RPMI7951 (cell line): ENCODE measurements at places on chromosomes 12 and 14. TPM values are rescaled to one million over a fixed set of nuclear protein-coding genes. Genes with fewer than 3 reads are reported as not detected.

DNA sequence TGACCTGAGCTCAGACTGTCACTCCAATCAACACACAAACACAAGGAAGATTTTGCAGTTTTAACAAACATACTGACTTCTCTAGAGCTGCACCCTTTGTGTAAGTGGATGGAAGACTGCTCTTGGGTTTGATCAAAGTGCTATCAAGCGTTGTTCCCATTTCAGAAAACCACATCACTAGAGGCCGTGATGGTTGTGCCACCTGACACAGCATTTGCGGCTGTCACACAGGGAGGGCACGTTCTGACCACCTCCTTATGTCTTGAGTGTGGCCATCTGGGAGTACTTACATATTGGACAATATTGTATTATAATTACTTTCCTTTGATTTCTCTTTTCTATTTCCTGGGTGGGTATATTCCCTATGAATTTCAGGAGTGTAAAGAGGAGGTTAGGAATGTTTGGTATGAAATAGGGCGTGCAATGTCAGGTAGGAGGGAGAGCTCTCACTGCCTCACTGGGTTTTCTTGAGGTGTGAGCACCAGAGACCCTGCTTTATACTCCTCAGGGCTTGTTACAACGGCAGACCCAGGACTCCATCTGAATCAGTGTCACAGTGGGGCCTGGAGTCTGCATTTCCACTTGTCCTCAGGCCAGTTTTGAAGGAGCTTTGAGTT lies 74.3 kb downstream of the SYNE3 start:
- no peak for DNase-seq

DNA sequence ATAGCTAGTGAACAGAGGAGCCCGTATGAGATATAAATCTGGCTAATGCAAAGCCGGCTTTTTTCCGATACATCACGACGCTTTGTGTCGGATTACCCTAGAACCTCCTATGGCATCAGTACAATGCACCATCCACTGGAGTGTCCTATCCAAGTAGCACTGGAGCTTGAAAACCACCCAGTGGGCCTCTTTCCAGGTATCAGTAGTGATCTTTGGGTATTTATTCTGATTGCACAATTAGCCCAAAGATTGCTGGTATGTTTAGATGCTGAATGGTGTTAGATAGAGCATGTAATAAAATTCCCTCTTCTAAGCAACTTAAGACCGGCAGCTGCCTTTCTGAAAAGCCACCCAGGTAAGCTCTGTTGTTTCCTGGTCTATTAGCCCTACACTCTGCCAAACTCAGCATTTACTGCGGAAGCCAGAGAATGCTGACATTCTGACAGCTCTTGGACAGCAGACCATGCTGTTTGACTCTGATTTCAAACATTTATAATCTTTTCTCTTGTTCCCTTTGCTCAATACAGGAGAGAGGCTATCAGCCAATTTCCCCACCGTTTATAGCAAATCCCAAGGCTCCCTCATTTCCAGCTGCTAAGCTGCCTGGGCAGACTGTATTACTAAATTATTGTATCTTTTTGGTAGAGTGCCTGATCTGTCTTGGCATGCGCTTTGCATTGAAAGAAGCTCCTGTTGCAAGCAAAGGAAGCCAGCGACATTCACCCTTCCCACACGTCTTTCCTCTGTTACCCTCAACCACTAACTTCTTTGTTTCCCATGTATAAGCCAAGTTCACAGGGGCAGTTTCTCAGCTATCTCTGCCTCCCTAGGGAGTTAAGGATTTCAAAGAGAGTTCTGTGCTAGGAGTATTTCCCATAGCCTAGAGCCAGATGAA lies 388.3 kb upstream of the GARIN6 start:
- DNase-seq: peak; percentile 51

GRCh38 chr14:54650959-54651351 lies 84.0 kb downstream of the SAMD4A start:
- DNase-seq: no peak

Gene MANSC1
- total RNA-seq: 3.3 and 8.5 TPM in 2 replicates

Gene CDKN3
- 253 and 296 TPM in 2 replicates for total RNA-seq
